ENCODE measurements at places on chromosomes 5 and 9. TPM values are rescaled to one million over a fixed set of nuclear protein-coding genes. Genes with fewer than 3 reads are reported as not detected.

GRCh38 chr5:88889189-88890069 lies 6.4 kb upstream of the MEF2C start:
- peak overlapping the region; percentile 92 for H3K27ac ChIP-seq
- no peaks in the 10 kb centered on the region for H3K27me3 ChIP-seq
- H3K4me3 ChIP-seq: peak overlapping the region; percentile 70
- H3K4me1 ChIP-seq: peaks cover 54% of the 10 kb centered on the region
- DNase-seq: peak; percentile 70

- H3K27me3 ChIP-seq: no peaks in the 10 kb centered on the region
- H3K4me1 ChIP-seq: no peaks in the 10 kb centered on the region
- no peak overlapping the region for H3K27ac ChIP-seq
- no peak for DNase-seq
Observed at GRCh38 chr9:123724211-123724796, 205.6 kb downstream of the DENND1A start.

DNA sequence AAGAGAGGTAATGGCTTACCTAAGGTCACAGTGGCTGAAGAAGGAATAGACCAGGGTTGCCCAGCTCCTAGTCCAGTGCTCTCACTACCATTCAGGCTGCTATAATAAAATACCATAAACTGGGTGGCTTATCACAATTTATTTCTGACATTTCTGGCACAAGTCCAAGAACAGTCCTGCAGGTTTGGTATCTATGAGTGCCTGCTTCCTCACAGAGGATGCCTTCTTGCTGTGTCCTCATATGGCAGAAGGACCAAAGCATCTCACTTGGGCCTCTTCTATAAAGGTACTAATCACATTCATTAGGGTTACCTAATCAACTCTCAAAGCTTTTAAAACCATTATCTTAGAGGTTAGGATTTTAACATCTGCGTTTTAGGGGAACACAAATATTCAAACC lies 17.2 kb downstream of the STARD4 start:
- no peak overlapping the region for H3K27ac ChIP-seq
- H3K36me3 ChIP-seq: no peaks in the 10 kb centered on the region
- no peak for DNase-seq
- no peaks in the 10 kb centered on the region for H3K4me1 ChIP-seq
- no peaks in the 10 kb centered on the region for H3K27me3 ChIP-seq
- no peak overlapping the region for H3K4me3 ChIP-seq

DNA sequence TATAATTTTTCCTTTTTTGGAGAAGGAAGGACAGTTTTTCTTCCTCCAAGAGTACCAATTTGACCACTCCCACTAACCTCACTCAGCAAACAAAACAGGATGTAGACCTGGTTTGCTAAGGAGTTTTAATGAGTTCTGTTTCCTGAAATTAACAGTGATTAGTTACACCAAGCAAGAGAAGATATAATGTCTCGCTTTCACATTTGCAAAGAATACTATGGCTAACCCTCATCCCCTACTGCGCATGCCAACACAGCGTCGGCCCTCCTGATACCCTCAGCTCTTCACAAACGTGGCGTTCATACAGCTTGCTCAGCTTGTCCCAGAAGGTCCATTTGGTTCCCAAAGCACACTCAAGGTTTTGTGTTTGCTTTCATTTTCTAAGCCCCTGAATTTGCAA lies 41.9 kb upstream of the IPPK start:
- H3K36me3 ChIP-seq: peaks cover 77% of the 10 kb centered on the region
- no peak overlapping the region for H3K27ac ChIP-seq

DNA sequence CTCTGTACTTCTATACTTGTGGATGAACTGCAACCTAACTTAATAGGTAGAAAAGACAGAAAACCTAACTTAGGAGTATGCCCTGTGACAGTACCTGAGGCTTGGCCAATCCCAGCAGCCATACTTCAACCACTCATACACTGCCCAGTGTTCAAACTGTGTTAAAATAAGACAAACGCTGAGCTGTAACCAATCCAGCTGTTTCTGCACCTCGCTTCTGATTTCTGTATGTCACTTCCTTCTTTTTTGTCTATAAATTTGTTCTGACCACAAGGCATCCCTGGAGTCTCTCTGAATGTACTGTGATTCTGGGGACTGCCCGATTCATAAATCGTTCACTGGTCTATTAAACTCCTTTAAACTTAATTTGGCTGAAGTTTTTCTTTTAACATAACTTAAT lies 41.4 kb downstream of the AUH start:
- no peak overlapping the region for H3K4me3 ChIP-seq
- DNase-seq: no peak
- no peaks in the 10 kb centered on the region for H3K4me1 ChIP-seq
- no peaks in the 10 kb centered on the region for H3K27me3 ChIP-seq
- no peak overlapping the region for H3K27ac ChIP-seq

Gene SVEP1
- total RNA-seq: 14.3 TPM

- no peak overlapping the region for H3K4me3 ChIP-seq
- no peaks in the 10 kb centered on the region for H3K36me3 ChIP-seq
- H3K27me3 ChIP-seq: no peaks in the 10 kb centered on the region
- H3K27ac ChIP-seq: no peak overlapping the region
- no peak for DNase-seq
Observed at GRCh38 chr5:138065102-138065501, 18.7 kb upstream of the WNT8A start.

GRCh38 chr5:96605144-96605837 lies 56.9 kb upstream of the CAST start:
- peaks cover 6% of the 10 kb centered on the region for H3K4me1 ChIP-seq
- H3K36me3 ChIP-seq: no peaks in the 10 kb centered on the region
- H3K4me3 ChIP-seq: no peak overlapping the region
- no peaks in the 10 kb centered on the region for H3K27me3 ChIP-seq
- DNase-seq: no peak
- no peak overlapping the region for H3K27ac ChIP-seq

Gene IL17B
- total RNA-seq: not detected

Gene C6
- 61.9 TPM for total RNA-seq

Gene PTGS1
- 6.3 TPM for total RNA-seq

DNA sequence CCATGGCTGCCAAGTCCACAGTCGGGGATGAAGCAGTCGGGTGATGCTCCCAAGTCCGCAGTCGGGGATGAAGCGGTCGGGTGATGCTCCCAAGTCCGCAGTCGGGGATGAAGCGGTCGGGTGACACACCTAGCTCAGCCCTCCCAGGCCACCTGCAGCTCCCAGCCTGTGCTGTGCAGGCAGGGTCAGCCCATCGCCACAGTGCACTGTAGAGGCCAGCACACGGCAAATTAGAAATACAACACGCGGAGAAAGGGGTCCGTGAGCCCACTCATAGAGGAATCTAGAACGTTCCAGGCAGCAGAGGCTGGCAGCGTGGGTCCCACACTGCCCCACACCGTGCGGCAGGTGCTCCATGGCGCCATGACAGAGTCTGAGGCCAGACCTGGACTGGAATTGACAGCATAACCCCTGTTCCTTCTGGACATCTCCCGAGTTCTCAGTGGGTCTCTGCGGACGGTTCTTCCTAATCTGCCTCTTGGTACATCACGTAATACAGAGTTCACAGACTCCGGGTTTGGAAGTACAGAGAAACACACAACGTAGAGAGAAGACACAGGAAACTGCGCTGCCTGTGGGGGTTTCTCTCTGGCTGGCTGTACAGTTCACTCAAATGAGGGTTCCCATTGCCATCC lies 7.7 kb upstream of the EXOC3 start:
- no peaks in the 10 kb centered on the region for H3K36me3 ChIP-seq
- H3K27ac ChIP-seq: no peak overlapping the region
- no peaks in the 10 kb centered on the region for H3K4me1 ChIP-seq
- DNase-seq: no peak
- H3K27me3 ChIP-seq: peaks cover 18% of the 10 kb centered on the region

Gene GBGT1
- 7.6 TPM for total RNA-seq

Gene BSPRY
- 1.5 TPM for total RNA-seq

Gene IFNA13
- total RNA-seq: not detected

GRCh38 chr5:16877267-16877935 lies 58.7 kb downstream of the MYO10 start:
- H3K36me3 ChIP-seq: no peaks in the 10 kb centered on the region
- H3K27me3 ChIP-seq: no peaks in the 10 kb centered on the region
- no peak for DNase-seq
- no peak overlapping the region for H3K27ac ChIP-seq
- H3K4me1 ChIP-seq: no peaks in the 10 kb centered on the region

- no peaks in the 10 kb centered on the region for H3K36me3 ChIP-seq
- H3K27me3 ChIP-seq: no peaks in the 10 kb centered on the region
- H3K4me3 ChIP-seq: no peak overlapping the region
- peaks cover 16% of the 10 kb centered on the region for H3K4me1 ChIP-seq
Observed at GRCh38 chr9:36484124-36484523, 84.1 kb upstream of the RNF38 start.

Gene TAL2
- not detected for total RNA-seq

Gene IL33
- 36.5 TPM for total RNA-seq

GRCh38 chr5:85375525-85375924 lies 990.8 kb upstream of the EDIL3 start:
- H3K4me3 ChIP-seq: no peak overlapping the region
- no peak overlapping the region for H3K27ac ChIP-seq
- no peaks in the 10 kb centered on the region for H3K27me3 ChIP-seq
- no peaks in the 10 kb centered on the region for H3K4me1 ChIP-seq
- no peaks in the 10 kb centered on the region for H3K36me3 ChIP-seq

Gene RNF208
- total RNA-seq: 24.9 TPM

- H3K36me3 ChIP-seq: no peaks in the 10 kb centered on the region
- no peak overlapping the region for H3K4me3 ChIP-seq
- H3K27ac ChIP-seq: no peak overlapping the region
- no peaks in the 10 kb centered on the region for H3K4me1 ChIP-seq
- peaks cover 5% of the 10 kb centered on the region for H3K27me3 ChIP-seq
- DNase-seq: no peak
Observed at GRCh38 chr5:2848619-2849018, 97.1 kb upstream of the IRX2 start.

DNA sequence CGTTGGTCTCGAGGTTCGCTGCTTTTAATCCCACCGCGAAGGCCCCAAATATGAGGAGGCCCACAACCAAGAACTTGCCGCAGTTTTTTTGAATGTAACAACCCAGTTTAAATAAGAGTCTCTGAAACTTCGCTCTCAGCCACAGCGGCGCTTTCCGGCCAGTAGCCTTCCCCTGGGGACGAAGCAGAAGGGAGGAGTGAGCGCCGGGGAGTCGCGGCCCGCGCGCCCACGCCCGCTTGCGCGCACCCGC lies 10.4 kb downstream of the PTCH1 start:
- DNase-seq: peak; percentile 64
- no peaks in the 10 kb centered on the region for H3K27me3 ChIP-seq
- H3K4me3 ChIP-seq: peak overlapping the region; percentile 81
- H3K27ac ChIP-seq: peak overlapping the region; percentile 98
- H3K4me1 ChIP-seq: peaks cover 10% of the 10 kb centered on the region
- H3K36me3 ChIP-seq: no peaks in the 10 kb centered on the region

- H3K27me3 ChIP-seq: no peaks in the 10 kb centered on the region
- no peaks in the 10 kb centered on the region for H3K4me1 ChIP-seq
- no peak overlapping the region for H3K4me3 ChIP-seq
- H3K36me3 ChIP-seq: no peaks in the 10 kb centered on the region
Observed at GRCh38 chr5:83401775-83402174, 69.8 kb upstream of the VCAN start.

Gene OR1K1
- total RNA-seq: not detected

Gene PCDHB3
- total RNA-seq: 0.80 TPM

Gene OLFM1
- total RNA-seq: 3.5 TPM

DNA sequence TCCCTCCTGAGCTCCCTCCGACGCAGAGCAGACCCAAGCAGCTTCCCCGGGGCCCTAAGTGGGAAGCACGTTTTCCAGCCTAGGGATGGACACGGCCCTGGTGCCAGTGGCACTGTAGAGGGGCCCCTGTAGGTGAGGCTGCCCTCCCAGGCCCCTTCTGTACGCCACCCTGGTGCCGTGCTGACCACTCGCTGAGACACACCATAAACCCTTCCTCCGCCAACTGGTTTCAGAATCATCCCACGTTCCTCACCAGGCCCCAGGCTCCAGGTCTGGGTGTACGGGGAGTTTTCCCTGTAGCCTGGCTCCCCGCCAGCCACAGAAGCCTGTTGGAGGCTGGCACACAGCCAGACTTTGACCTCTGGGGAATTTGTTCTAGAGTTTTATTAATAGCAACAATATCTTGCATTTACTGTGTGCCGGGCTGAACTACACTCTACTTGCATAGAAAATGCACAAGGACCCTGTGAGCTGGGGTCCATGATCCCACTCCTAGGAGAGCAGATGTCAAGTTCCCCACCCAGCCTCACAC lies 18.2 kb upstream of the WDR38 start:
- DNase-seq: peak; percentile 91
- H3K4me3 ChIP-seq: no peak overlapping the region
- peak overlapping the region; percentile 84 for H3K27ac ChIP-seq
- H3K27me3 ChIP-seq: no peaks in the 10 kb centered on the region
- no peaks in the 10 kb centered on the region for H3K36me3 ChIP-seq

DNA sequence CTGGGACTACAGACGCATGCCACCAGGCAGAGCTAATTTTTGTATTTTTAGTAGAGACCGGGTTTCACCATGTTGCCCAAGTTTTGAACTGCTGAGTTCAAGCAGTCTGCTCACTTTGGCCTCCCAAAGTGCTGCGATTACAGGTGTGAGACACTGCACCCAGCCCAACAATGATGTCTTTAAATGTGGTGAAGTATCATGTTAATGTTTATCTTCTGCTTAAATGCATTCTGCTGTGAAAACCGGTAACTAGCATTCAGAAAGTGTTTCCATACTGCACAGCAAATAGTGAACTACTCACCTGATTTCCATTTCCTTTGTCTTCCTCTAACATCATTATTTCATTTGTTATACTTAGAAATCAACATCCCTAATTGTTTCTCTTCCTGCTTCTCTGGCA lies 264.0 kb upstream of the ITGA1 start:
- no peaks in the 10 kb centered on the region for H3K27me3 ChIP-seq
- no peak for DNase-seq
- H3K4me1 ChIP-seq: no peaks in the 10 kb centered on the region
- H3K4me3 ChIP-seq: no peak overlapping the region
- no peaks in the 10 kb centered on the region for H3K36me3 ChIP-seq
- no peak overlapping the region for H3K27ac ChIP-seq

DNA sequence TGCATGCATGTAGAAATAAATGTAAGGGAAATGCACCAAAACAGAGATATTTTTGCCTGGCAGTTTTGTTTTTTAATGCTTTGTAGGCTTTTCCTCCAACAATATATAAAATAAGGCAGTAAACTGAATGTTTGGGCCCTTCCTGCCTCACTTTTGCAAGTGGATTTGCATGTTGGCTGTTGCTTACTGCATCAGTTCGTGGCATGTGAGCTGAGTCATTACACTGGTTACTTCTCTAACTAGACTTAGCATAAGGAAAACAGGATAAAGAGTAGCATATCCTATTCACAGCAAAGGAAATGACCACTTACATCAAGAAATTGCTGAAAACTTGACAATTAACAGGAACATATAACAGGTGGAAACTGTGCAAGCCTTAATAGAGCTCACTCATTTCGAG lies 113.4 kb downstream of the TLE1 start:
- H3K27ac ChIP-seq: no peak overlapping the region
- no peaks in the 10 kb centered on the region for H3K4me1 ChIP-seq
- H3K27me3 ChIP-seq: no peaks in the 10 kb centered on the region
- no peak overlapping the region for H3K4me3 ChIP-seq

GRCh38 chr9:37465249-37466036 lies at the start of gene ZBTB5:
Gene ZBTB5, minus strand, starts transcription at chr9:37465450. Its CDS starts 22,899 bp downstream, at chr9:37442551.
- H3K4me1 ChIP-seq: peaks cover 16% of the 10 kb centered on the region
- H3K27ac ChIP-seq: peak within 1 kb of the TSS; percentile 97
- peak within 1 kb of the TSS; percentile 82 for H3K4me3 ChIP-seq
- no peaks in the 10 kb centered on the region for H3K27me3 ChIP-seq
- peak; percentile 99 for DNase-seq
- H3K36me3 ChIP-seq: no peaks in the 10 kb centered on the region

Gene CTXN3
- not detected for total RNA-seq

Data from heart left ventricle (tissue), 16 donors.